Stimulated activated CD8-positive, alpha-beta memory T cell treated with anti-CD3 and anti-CD28 coated beads, Interleukin-4, amount 100 ng/mL, for 1 hour (primary cell): ENCODE measurements at places on chromosomes 1 and 21.

DNA sequence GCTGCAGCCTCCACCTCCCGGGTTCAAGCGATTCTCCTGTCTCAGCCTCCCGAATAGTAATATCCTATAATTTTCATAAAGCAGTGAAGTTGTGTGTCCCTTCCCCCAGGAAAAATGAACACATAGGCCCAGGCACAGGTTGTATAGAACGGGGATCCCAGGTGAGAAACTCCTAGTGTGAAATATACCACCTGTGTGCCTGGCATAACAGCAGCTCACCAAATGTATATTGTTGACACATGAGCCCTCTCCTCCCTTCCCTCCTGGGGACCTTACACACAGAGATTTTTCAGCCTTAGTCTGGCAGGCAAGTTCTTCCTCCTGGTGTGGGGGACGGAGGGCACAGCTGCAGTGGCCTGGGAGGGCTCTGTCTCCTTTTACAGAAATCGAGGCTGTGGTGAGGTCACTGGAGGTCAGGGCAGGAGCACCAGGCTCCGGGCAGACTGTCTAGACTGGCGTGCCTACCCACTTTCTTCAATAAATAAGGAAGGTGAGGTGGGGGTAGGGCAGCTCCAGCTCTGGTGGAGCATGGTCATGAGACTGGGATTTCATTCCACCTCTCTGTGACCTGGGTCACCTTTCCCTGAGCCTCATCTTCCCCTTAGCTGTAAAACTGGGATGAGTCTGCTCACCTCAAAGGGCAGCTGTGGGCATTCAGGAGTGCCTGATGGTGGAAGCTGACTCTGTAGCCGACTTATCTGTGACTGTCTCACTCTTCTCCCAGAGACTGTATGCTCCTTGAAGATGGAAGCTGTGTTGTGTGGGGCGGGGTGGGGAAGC lies 14.3 kb downstream of the RCC1 start:
- no peak for DNase-seq

DNA sequence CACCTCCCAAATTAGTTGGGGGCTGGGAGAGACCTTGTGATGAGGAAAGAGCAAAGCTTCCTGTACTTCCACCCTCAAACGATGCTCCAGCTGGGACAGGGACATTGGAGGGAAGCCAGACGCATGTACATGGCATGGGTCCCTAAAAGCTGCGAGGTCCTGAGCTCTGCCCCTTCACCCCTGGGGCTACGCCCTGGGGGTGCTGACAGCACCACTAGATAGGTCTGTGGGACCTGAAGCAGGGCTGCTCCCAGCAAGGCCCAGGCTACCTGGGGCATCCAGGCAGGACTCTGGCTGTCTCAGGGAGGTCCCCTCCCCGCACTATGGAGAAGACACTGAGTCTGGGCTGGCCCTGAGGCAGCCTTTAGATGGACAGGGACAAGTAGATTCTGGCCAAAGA lies 83.4 kb downstream of the DMRTB1 start:
- DNase-seq: no peak

- DNase-seq: no peak
Observed at GRCh38 chr1:176466514-176466913, 3.5 kb downstream of the PAPPA2 start.

DNA sequence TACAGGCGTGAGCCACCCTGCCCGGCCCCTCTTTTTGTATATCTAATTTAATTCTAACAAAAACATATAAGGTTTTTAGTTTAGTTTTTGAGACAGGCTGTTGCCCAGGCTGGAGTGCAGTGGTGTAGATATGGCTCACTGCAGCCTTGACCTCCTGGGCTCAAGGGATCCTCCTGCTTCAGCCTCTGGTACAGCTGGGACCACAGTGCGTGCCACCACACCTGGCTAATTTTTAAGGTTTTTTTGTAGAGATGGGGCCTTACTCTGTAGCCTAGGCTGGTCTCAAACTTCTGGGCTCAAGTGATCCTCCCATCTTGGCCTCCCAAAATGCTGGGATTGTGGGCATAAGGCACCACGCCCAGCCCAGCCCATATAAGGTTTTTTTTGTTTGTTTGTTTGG lies 18.8 kb downstream of the ENSA start:
- no peak for DNase-seq

GRCh38 chr1:147627435-147628110 lies 42.8 kb downstream of the ACP6 start:
- no peak for DNase-seq

- no peak for DNase-seq
Observed at GRCh38 chr1:22142315-22143064, 407 bp downstream of the WNT4 start.

GRCh38 chr1:24427545-24427862 lies 11.9 kb downstream of the NIPAL3 start:
- no peak for DNase-seq

GRCh38 chr1:64186138-64186897 lies 17.1 kb upstream of the UBE2U start:
- DNase-seq: no peak

GRCh38 chr21:29675451-29675850 lies 264.3 kb downstream of the GRIK1 start:
- DNase-seq: no peak

- DNase-seq: no peak
Observed at GRCh38 chr1:229428256-229428655, 5.6 kb downstream of the ACTA1 start.

GRCh38 chr1:231515748-231516147 lies 12.7 kb upstream of the TSNAX start:
- DNase-seq: no peak

- DNase-seq: no peak
Observed at GRCh38 chr1:176773038-176773437, 310.1 kb downstream of the PAPPA2 start.

DNA sequence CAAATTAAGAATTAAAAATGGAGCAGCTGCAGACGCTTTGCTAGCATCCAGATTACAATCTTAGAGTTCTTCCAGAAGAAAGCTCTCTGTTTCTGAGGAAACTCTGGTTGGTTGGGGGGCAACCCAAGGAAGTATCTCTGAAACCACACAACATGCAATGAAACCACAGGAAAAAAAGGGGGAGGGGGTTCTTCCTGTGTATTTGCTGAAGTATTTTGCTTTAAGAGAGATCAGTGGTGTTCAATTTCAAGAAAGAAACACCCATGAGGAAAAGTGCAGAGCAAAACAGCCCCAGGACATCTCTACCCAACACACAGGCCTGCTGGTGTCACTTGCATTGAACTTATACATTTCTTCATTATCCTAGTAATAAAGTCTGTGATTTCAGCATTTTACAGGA lies 19.7 kb upstream of the TIAM1 start:
- no peak for DNase-seq

GRCh38 chr1:223140611-223141405 lies 2.2 kb downstream of the TLR5 start:
- no peak for DNase-seq

- DNase-seq: no peak
Observed at GRCh38 chr1:248841702-248842395, 3.8 kb downstream of the ZNF672 start.

GRCh38 chr1:192130175-192130574 lies 28.1 kb upstream of the RGS18 start:
- DNase-seq: no peak

DNA sequence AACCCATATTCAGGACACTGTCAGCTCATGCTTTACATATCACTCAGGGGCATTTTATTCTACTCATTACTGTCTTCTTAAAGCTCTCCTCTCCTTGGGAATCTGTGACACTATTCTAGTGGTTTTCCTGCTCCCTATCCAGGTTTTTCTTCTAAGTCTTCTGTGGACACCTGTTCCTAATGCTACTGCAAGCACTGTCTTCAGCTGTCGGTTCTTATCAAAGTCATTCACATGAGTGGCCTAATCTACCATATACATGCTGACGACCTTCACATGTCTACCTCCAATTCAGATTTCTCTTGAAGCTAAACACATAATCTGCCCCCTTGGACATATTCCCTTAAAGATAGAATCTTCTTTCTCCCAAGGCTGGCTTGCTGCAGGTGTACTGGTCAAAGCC lies 39.8 kb upstream of the PRRX1 start:
- no peak for DNase-seq

DNA sequence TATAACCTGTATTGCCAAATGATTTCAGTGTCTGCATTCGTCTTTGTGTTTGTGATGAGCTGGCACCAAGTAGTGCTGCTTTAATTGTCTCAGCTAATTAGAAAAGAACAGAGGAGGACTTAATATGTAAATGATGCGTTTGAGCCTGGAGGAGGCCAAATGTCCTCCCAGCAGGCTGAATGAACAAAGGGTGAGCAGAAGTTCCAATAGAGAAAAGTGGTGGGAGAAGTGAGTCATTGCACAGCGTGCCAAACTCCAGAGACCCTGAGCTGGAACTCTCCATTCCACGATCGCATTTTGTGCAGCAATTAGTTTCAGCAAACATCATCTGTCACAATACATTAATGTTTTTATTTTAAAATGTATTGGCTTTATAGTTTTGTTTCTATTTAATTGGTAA lies 17.9 kb downstream of the ETV3L start:
- no peak for DNase-seq
